ENCODE measurements at places on chromosomes 16 and 17.
A peak's percentile ranks its signal among the peaks of the same experiment; 100 is the strongest.

- no peak for DNase-seq
These were observed 396.1 kb downstream of the MAF start for GRCh38 chr16:79204486-79204885.

DNA sequence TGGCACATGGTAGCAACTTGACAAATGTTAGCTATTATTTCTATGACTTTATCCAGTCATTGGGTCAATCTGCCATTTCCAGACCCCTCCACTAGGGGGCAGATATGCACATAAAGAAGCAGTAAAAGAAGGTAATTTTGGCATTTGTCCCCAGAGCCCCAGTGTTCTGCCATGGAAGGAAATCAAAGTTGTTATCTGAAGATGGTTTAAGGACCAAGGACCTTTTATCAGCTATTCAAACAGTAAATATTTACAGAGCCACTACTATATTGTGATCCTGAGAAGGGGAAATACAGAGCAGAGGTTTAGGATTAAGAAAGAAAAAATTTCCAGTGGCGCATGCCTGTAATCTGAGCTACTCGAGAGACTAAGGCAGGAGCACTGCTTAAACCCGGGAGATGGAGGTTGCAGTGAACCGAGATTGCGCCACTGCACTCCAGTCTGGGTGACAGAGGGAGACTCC, 20.0 kb downstream of the TRAF4 start:
- peak; percentile 60 for DNase-seq

GRCh38 chr17:66673668-66674276, 161.1 kb upstream of the CACNG5 start:
- DNase-seq, result peak; percentile 11

- no peak for DNase-seq
These were observed 77.2 kb downstream of the C17orf67 start for GRCh38 chr17:56756536-56756935.

DNA sequence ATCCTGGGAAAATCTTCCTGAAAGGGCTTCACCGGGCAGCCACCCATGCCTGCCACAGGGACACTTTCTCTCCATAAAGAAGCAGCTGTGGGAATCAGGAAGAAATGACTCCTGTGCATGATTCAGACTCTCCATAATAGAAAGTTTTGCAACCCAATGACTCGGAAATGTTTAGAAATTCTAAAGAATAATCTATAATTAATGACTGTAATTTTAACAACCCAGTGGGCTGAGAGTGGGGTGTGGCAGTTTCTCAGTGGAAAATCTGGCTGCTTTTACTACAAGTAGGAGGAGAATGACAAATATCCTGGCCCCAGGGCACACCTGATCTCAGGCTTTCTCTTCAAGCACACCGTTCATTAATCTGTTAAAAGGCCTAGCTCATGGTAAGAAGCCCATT, 25.7 kb downstream of the IRF8 start:
- no peak for DNase-seq

GRCh38 chr17:66676421-66676820, 158.5 kb upstream of the CACNG5 start:
- DNase-seq, result no peak

- DNase-seq, result no peak
These were observed 1.4 kb upstream of the WDR45B start for GRCh38 chr17:82649501-82650261.

- DNase-seq, result no peak
These were observed 192.9 kb upstream of the C17orf78 start for GRCh38 chr17:37182786-37183465.

DNA sequence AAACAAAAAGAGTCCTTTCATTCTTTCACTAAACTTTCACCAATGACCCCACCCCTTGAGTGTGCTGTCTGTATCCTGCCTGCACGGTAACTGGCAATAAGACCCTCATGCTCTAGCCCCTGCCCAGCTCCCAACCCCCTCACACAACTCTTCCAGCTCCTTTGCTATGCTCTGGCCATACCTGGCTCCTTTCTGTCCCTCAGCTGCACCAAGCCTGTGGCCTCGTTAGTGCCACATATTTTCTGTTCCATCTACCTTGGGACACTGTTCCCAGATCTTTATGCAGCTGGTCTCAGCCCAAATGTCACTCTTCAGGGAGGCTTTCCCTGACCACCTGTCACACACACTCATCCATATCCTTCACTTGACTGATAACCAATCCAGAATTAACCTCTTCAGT, 47.3 kb downstream of the C16orf82 start:
- DNase-seq, result no peak

DNA sequence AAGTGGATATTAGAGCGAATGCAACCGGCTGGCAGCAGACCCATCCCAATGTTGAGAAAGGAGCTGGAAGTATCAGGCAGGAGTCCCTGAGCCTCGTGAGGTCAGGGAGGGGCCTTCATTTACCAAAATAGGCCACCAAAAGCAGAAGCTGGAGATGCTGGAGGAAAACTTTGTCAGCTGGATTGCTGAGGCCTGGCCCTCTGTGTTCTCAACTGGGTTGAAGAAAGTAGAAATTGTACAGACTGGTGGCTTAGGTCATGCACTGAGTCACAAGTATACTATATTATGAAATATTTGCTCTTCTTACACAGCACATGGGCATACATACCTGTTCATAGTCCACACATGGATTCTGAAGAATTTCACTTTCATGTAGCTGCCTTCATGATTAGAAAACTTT, 23.2 kb upstream of the TEKT3 start:
- DNase-seq, result no peak

- no peak for DNase-seq
These were observed 2.3 kb downstream of the UBB start for GRCh38 chr17:16383216-16383615.

DNA sequence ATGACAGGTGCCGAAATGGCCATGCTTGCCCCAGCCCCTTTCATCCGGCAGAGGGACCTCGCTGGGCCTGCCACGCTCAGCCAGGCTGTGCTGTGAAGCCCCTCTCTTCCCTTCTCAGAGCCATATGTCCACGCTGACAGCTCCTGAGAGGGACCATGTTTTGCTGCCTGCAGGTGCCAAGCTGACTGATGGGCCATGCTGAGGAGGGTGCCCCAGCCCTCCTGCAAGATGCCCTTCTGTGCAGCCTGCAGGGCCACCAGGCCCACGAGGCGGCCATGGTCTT, 33.1 kb upstream of the CDH15 start:
- DNase-seq, result no peak

DNA sequence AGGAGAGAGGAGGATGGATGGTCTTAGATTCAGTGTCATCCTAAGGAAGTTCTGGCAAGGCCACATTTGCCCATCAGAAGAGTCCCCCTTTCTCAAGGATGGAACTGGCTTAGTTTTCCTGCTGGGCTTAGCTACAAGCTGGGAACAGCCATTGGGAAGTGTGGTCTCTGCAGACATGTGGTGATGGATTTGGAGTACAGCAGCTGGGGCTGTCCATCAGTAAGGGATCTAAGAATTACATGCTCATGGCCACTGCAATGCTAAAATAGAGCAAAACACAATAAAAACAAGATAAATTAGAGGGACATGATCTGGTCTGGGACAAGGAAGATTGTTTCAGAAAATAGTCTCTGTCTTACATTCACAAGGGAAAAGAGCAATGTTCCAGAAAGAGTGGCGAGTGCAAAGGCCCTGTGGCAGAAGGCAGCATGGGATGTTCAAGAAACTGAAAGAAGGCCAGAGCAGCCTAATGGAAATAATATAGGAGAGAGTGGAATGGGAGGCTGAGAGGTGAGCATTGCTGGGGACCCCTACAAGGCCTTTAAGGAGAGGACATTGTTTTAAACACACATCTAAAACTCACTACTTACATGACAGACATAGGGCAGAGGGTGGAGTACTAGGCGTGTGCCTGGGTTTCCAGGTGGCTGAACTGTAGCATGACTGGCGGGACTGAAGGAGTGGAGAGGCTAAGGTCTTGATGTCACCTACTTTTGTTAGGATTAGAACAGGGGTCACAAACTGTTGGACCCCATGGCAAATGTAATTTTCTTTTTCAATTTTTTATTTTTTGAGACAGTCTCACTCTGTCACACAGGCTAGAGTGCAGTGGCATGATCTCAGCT, 17.0 kb upstream of the TOX3 start:
- no peak for DNase-seq

GRCh38 chr17:82831041-82831817, 8.6 kb downstream of the ZNF750 start:
- no peak for DNase-seq

- peak; percentile 3 for DNase-seq
These were observed 244.1 kb upstream of the MON1B start for GRCh38 chr16:76946879-76947278.

GRCh38 chr16:81445143-81445961, 744 bp downstream of the CMIP start:
- DNase-seq, result peak; percentile 48

- no peak for DNase-seq
These were observed 22.5 kb downstream of the NPRL3 start for GRCh38 chr16:116015-116414.

DNA sequence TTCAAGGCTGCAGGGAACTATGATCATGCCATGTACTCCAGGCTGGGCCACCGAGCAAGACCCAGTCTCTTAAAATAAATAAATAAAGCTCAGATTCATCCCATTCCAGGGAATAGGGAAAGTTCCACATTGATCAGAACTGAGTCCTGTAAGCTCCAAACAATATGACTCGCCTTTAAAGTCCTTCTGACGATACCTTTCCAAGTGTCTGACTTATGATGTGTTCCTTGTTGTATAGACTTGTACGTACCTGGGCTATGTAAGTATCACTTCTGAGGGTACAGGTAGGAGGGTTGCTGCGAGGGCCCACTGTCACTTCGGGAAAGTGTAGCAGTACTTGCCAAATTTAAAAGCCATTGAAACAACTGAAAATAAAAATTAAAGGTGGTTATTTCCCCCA, 252.8 kb downstream of the IRX3 start:
- no peak for DNase-seq

DNA sequence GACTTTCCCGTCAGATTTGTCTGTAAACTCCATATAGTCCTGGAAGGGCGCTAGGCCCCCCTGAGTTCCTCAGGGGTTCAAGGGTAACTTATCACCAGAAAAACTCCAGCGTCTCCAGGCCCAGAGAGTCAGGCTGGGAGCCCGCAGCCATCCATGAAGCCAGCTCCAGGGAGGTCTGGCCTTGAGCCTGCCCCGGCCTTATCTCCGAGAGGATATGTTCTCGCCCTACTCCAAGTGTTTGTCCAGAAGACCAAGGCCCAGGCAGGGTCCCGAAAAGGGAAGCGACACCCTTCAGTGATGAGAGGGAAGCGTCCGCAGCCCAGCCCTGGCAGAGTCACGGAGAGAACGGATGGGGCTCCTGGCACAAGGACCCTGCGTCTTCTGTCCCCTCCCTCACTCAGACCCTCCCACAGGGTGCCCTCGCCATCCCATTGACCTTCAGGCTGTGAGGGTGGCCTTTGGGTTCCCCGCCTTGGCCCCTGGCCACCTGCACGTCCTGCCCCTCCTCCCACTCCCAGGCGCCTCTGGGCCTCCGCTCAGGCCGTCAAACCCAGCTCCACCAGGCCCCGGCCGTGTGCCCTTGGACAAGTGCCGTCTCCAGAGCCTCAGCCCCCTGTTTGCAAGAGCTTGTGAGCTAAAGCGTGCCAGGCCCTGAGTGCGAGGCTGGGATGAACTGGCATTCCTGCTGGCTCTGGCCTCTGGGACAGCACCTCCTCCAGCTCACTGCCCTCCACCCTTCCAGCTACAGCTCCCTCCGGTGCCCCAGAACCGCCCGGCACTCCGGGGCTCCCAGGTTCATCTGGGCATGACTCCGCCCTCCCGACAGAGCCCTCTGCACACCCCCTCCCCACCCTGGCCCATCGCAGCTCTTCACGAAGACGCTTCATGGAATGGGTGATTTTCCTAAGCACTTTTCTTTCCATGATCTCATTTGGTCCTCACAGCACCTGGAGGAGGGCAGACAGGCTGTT, 83.4 kb downstream of the ZDHHC7 start:
- no peak for DNase-seq

GRCh38 chr16:27706156-27706865, 156.4 kb downstream of the KATNIP start:
- no peak for DNase-seq

DNA sequence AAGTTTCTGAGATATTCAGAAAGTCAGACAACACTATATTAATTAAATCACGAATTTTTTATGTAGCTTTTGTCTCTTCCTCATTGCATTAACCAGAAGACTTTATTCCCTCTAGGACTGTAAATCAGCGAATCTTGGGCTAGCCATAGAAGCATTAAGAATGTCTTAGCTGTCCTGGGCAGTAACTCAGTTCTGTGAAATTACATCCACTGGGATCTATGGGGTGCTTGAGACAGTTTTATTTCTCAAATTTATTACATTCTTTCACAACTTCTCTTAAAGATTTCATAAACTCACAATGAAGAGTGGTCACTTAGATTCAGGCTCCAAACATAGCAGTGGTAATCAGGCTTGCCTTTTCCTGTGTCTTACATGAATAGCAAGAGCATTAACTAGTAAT, 1153.4 kb downstream of the CDH8 start:
- DNase-seq, result no peak

Measured in frontal cortex (tissue), 4 donors.